Suppressor macrophage (primary cell): ENCODE measurements at places on chromosomes 13 and 19.

DNA sequence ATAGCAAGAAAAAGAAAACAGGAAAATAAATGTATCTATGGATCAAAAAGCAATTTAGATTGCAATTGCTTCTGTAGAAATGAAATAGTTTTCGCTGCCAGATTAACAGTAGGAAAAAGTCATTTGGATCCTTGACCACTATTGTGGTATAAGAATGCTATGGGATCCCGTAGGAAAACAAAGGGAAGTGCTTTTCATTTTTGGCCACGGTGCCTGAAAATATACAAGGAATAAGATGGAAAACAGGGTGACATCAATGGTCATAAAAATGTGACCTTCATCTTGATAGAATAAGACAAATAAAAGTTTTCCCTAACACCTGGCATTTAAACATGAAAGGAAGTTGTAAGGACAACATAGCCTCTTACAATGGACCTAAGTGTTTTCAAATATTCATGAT is 622.8 kb downstream of the DACH1 start:
- DNase-seq: no peak

- DNase-seq: no peak
Measured at GRCh38 chr19:1396019-1396767, 5.1 kb downstream of the GAMT start.

DNA sequence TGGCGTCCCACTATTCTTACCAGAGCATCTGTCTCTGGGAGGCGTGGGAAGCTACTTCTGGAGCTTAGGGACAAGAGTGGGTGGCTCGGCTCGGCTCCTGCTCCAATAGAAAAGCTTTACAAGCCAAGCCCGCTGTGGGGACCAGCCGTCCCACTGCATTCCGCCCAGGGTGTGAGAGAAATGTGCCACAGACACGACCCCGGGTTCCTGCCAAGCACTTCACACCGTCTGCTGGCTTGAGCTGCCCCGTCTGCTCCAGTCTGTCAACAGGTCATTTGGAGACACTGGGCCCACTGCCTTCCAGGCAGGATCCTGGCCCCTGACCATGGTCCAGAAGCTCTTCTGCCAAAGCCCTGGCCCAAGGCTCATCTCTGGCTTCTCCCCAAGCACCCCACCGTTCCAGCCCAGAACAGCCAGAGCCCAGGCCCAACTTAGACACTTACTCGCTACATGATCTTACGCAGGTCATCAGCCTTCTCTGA is 6.5 kb upstream of the FKRP start:
- DNase-seq: no peak

DNA sequence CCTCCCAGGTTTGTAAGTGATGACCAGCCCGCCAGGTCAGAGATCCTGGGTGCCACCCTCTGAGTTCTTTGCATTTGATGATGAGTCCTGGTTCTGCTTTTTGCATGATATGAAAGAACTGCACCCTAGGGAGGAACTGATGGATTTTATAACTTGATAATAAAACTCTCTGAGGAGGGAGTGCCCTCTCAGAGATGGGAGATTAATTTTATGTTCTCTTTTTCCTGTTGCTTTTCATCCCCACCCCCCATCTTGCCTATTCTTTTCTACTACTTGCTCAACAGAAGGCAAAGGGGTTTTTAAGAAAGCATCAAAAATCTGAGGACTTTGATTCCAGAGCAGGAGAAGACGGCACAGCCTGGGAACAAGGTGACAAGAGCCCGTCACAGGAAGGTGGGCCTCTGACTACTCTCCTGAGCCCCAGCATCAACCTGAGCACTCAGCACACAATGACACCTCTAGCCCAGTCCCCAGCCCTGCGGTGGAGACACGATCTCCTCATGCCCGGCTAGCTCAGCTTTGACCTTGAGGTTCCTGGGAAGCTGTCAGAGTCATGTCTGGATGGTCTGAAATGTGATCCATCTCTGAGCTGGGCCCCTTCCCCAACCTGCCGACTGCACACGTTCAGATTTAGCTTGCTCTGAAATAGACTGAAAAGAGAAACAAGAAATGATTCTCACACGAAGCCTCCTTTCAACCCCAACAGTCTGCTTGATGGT is 69.1 kb downstream of the SIAH3 start:
- DNase-seq: no peak

DNA sequence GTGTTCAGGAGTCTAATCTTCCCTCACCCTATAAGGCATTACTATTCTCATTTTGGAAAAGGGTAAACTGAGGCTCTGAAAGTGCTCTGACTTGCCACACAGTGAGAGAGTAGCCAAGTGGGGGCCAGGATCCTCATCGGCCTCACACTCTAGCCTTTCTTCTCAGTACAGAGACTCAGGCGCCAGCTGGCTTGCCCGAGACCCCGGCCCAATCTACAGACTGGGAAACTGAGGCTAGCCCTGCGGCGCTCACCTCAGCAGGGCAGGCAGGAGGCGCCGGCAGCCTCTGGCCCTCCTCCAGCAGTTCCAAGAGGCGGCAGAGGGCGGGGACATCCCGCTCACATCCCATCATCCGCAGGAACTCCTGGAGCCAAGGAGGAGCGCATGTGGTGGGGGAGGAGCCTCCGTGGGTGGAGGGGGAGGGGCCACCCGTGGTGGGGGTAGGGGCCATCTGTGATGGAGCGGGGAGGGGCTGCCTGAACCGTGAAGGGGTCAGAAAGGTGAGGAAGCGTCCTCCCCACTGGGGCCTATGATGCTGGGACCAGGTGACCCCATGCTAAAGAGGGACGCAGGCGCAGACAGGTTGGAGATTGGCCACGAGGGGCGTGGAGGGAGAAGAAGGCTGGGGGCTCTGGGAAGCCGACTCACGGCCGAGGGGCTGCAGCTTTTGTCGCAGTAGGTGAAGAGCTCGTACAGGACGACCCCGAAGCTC is 8.7 kb upstream of the INSL3 start:
- no peak for DNase-seq

GRCh38 chr13:95155093-95155492 is 146.2 kb downstream of the ABCC4 start:
- no peak for DNase-seq

DNA sequence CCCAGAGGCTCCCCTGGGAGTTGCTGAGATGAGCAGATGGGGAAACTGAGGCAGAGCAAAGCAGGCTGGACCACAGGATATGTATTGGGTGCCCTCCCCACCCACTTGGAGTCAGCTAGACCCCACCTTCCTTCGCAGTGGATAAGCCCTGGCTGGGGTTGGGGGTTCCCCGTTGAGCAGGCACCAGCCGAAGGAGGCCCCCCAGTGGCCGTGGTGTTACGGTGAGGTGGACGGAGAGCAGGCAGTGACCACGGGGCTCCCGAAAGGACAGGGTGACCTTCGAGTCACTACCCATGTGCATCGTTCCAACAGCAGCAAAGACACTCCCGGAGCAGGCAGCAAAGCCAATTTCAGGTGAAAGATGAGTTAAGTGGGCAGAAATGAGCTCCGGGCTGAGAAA is 62.4 kb upstream of the ADGRE5 start:
- DNase-seq: peak; percentile 52

DNA sequence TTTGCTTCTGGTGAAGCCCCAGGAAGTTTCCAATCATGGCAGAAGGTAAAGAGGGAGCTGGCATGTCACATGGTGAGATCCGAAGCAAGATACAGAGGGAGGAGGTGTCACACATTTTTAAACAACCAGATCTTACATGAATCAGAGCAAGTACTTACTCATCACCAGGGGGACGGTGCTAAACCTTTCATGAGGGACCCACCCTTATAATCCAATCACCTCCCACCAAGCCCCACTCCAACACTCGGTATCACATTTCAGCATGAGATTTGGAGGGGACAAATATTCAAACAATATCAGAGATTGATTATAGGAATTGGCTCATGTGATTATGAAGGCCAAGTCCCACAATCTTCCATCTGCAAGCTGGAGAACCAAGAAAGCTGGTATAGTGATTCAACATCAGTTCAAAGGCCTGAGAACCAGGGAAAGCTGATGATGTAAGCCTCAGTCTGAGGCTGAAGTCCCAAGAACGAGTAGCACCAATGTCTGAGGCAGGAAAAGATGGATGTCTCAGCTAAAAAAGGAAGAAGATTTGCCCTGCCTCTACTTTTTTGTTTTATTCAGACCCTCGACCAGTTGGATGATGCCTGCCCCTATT is 58.6 kb upstream of the WDFY2 start:
- no peak for DNase-seq

GRCh38 chr13:32984857-32985626 is 31.2 kb upstream of the KL start:
- no peak for DNase-seq

DNA sequence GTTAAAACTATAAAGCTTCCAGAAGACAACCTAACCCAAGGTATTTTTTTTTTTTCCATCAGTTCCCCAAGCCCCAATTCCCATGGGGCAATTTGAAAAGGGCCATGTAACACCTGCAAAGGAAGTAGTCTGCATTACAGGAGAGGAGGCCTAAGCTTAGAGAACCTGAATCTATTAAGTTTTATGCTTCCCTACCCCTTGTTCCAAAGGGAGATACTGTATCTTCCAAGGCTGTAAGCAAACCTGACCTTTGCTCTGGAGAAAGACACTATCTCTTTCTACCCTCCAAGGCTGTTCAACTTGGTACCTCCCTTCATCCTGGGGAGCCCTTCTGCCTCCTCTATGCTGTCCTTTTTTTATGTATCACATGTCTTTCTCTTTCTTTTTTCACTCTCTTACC is 15.0 kb downstream of the KATNAL1 start:
- no peak for DNase-seq

DNA sequence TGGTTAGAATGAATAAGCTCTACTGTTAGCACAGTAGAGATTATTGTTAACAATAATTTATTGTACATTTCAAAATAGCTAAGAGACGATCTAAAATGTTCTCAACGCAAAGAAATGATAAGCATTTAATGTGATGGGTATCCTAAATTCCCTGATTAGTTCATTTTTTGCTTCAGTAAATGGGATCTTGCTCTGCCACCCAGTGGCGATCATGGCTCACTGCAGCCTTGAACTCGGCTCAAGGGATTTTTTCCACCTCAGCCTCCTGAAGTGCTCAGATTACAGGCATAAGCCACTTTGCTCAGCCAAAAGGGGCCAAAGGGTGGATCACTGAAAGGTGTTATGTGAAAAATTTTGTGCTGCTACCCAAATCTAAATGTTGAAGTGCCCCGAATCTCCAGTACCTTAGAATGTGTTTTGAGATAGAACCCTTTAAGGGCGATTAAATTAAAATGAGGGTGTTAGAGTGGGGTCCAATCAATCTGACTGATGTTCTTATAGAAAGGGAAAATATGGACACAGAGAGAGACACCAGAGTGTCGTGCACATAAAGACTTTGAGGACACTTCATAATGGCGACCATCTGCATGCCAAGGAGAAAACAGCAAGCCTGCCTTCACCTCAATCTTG is 31.5 kb upstream of the ZNF766 start:
- DNase-seq: peak; percentile 74

DNA sequence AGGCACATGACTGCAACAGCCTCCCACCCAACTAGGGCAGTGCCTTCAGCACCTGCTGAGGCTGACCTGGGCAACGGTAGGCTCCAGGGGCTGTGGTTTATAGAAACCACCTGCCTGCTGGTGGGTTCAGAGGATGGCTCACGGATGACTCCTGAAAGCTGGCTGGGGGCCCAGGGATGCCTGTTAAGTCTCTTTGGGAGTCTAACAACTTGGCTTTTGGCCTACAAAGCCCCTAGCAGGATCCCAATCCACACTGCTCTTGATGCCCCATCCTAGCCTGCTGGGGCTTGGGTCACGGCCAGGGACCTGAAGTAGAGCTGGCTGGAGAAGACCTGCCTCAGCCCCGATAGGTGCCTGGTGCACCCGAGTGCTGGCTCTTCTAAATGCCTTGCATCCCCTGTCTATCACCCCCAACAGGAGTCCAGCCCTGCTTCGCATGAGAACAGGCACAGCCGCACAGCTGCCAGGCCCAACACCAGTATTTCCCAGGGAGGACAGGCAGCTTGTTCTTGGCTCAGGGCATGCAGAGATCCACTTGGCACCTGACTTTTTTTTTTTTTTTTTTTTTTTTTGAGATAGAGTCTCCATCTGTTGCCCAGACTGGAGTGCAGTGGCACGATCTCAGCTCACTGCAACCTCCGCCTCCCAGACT is 9.1 kb upstream of the EPHX3 start:
- DNase-seq: no peak

- DNase-seq: no peak
Measured at GRCh38 chr19:3898426-3898825, 17.9 kb downstream of the ATCAY start.

- DNase-seq: no peak
Measured at GRCh38 chr19:39390451-39390750, 505 bp downstream of the PAF1 start.

GRCh38 chr13:45825387-45825650 is 26.2 kb downstream of the SIAH3 start:
- no peak for DNase-seq

GRCh38 chr19:36939153-36939552 is 23.0 kb downstream of the ZNF568 start:
- no peak for DNase-seq

- DNase-seq: no peak
Measured at GRCh38 chr13:21100211-21100610, 38.8 kb upstream of the LATS2 start.

- no peak for DNase-seq
Measured at GRCh38 chr13:41416276-41416675, 41.1 kb upstream of the RGCC start.

GRCh38 chr13:107157271-107157670 is 589.3 kb upstream of the ARGLU1 start:
- no peak for DNase-seq

DNA sequence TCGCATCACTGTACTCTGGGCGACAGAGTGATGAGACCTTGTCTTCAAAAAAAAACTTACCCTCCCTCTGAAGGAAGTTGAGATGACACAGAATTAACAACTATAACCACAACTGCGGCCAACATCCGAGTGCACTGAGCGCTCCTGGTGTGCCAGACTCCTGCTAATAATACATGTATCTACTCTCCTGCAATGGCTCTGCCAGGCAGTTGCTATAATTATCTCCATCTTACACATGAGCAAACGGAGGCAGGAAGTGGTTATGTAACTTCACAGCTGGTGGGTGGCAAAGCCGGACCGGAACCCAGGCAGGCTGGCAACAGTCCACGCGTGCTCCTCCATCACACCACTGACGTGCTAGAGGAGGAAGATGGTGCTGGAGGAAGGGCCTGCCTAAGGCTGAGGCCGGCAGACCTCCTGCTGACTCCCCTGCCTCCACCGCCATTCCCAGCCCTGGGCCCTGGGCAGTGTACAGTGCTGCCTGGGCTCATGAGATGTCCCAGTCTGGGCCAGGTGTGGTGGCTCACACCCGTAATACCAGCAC is 12.6 kb downstream of the XRCC1 start:
- DNase-seq: peak; percentile 96
